ENCODE measurements at places on chromosomes 7 and 10. TPM values are rescaled to one million over a fixed set of nuclear protein-coding genes. Genes with fewer than 3 reads are reported as not detected.

Gene PTPN12
- total RNA-seq = 34.0 TPM

Gene MAPK8
- total RNA-seq = 32.3 TPM

Gene PNLIP
- total RNA-seq = not detected

Gene CALHM2
- 8.0 TPM for total RNA-seq

Gene PBLD
- total RNA-seq = 78.2 TPM

Gene DPYSL4
- 0.27 TPM for total RNA-seq

DNA sequence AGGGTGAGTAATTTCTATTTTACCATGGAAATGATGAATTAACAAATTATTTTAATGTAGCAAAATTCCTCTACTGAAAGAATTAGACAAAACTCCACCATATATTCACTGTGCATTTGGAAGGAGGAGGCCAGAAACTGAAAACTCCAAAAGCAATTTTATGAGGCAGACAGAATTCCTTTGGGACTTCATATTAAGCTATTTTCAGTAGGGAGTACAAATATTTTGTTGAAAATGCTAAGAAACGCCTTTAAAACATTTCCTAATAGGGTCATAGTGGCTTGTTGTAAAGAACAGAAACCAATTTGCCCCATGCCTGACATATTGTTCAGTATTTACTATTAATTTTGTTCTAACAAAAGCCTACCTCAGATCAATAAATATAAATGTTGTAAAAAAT is 117.8 kb downstream of the TES start:
- H3K36me3 ChIP-seq = no peaks in the 10 kb centered on the region
- no peak overlapping the region for H3K4me3 ChIP-seq
- H3K27ac ChIP-seq = no peak overlapping the region
- no peaks in the 10 kb centered on the region for H3K27me3 ChIP-seq
- DNase-seq = no peak

DNA sequence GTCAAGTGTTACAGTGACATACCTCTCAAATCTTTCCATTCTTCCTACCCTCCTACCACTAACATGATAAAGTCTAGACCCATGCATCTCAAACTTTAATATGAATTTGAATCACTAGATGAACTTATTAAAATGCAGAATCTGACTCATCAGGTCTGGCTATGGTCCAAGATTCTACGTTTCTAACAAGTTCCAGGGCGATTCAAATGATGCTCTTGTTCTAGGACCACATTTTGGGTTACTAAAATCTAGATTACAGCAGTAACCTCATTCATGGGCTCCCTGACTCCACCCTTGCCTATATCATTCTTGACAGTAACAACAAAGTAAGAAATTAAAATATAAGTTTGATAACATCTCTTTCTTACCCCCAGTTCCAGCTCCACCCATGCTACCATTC is 124.8 kb upstream of the LSM8 start:
- H3K27me3 ChIP-seq = no peaks in the 10 kb centered on the region
- H3K36me3 ChIP-seq = no peaks in the 10 kb centered on the region
- no peaks in the 10 kb centered on the region for H3K4me1 ChIP-seq
- H3K4me3 ChIP-seq = no peak overlapping the region
- no peak overlapping the region for H3K27ac ChIP-seq

DNA sequence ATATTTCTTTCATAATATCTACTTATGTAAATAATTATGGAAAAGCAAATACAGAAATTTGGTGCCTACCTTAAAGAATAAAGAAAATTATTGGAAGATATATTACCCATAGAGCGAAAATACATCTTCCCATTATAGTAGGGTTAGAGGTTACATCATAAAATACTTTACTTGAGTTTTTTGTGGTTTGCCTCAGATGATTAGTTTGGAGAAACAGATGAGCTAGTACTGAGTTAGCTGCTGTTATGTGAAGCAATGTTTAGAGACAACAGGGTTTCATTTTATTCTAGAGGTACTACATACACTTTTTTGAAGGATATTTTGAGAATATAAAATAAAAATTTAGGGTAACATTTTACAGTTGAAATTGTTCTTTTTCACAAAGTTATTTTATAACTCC is 2.9 kb upstream of the MLLT10 start:
- H3K36me3 ChIP-seq = no peaks in the 10 kb centered on the region
- H3K4me1 ChIP-seq = no peaks in the 10 kb centered on the region
- H3K27ac ChIP-seq = no peak overlapping the region
- no peak for DNase-seq

- H3K27ac ChIP-seq = no peak overlapping the region
- H3K4me1 ChIP-seq = no peaks in the 10 kb centered on the region
- no peak for DNase-seq
- H3K36me3 ChIP-seq = no peaks in the 10 kb centered on the region
Observed at GRCh38 chr7:18798088-18798906, 302.7 kb downstream of the HDAC9 start.

DNA sequence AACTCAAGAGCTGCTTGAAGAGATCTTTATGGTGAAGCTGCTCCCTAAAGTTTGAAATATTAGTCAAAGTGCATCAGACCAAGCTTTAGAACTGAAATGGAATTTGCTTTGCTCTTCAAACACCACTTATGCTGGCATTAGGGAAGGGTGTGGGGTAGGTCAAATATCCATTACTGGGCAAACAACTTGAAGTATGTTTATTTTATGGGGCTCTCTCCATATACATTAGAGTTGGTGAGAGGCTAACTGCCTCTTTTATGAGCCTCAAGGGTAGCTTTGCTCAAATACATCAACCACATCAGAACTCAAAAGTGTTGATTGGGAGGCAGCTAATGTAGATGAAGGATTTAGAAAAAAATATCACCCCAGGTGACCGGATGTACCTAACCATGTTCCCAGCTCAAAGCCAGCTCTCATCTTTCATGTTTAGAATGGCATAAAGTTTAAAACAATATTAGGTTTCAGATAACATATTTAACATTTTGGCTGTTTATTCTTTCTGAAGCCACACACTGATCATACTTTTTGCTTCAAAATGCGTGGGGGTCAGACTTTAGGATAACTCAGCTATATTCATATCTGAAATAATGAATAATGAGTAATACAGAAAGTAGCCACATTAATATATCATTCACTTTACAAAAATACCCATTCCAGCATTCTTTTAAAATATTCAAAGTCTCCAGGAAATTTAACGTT is 318.6 kb downstream of the PTEN start:
- H3K27ac ChIP-seq = no peak overlapping the region
- H3K36me3 ChIP-seq = no peaks in the 10 kb centered on the region
- H3K4me3 ChIP-seq = no peak overlapping the region
- no peaks in the 10 kb centered on the region for H3K4me1 ChIP-seq
- no peak for DNase-seq

DNA sequence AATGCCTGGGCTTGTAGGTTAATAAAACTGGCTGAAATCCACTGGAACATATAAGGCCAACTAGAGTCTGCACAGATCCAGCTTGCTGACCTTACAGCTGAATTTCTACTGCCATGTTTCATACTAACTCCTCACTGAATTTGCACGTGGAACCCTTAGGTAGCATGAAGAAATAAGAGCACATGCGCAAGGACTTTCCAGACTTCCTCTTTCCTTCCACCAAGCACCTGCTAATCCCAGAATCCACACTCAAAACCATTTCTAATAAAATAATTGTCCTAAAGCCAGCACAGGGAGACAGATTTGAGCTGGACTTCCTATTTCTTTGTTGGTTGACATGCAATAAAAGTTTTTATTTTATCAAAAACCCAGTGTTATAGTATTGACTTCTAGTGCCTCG is 46.8 kb downstream of the NPVF start:
- H3K4me3 ChIP-seq = no peak overlapping the region
- peaks cover 3% of the 10 kb centered on the region for H3K4me1 ChIP-seq
- no peak for DNase-seq
- H3K27me3 ChIP-seq = no peaks in the 10 kb centered on the region
- no peaks in the 10 kb centered on the region for H3K36me3 ChIP-seq

DNA sequence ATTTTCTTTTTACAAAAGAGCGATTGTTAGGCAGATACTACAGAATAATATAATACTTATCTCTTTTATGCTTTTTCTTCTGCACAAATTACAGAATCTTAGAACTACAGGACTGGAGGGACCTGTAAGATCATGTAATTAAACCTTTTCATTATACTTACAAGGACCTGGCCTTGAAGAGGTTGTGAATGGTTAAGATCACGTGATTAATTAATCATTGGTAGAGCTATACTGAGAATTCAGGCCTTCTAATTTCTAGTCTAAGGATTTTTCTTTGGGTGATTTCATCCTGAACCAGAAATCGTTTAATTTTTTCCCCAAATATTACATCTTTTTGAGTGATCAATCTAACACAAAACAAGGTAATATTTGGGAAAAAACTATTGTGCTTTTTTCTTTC is 163.8 kb upstream of the SLC26A5 start:
- no peak for DNase-seq
- H3K36me3 ChIP-seq = no peaks in the 10 kb centered on the region
- no peaks in the 10 kb centered on the region for H3K27me3 ChIP-seq
- H3K4me3 ChIP-seq = no peak overlapping the region
- H3K4me1 ChIP-seq = no peaks in the 10 kb centered on the region
- no peak overlapping the region for H3K27ac ChIP-seq

GRCh38 chr7:47302560-47302959 is 279.4 kb downstream of the TNS3 start:
- no peaks in the 10 kb centered on the region for H3K4me1 ChIP-seq
- no peak for DNase-seq
- no peak overlapping the region for H3K4me3 ChIP-seq
- H3K27ac ChIP-seq = no peak overlapping the region

GRCh38 chr7:25965405-25966123 is 186.4 kb upstream of the NFE2L3 start:
- no peak overlapping the region for H3K27ac ChIP-seq
- no peak overlapping the region for H3K4me3 ChIP-seq
- DNase-seq = peak; percentile 39
- H3K36me3 ChIP-seq = no peaks in the 10 kb centered on the region
- peaks cover 9% of the 10 kb centered on the region for H3K4me1 ChIP-seq
- H3K27me3 ChIP-seq = no peaks in the 10 kb centered on the region

GRCh38 chr7:33590916-33591315 is 314.4 kb upstream of the BMPER start:
- no peak overlapping the region for H3K27ac ChIP-seq
- no peaks in the 10 kb centered on the region for H3K36me3 ChIP-seq
- H3K4me3 ChIP-seq = no peak overlapping the region
- DNase-seq = no peak
- H3K4me1 ChIP-seq = no peaks in the 10 kb centered on the region

DNA sequence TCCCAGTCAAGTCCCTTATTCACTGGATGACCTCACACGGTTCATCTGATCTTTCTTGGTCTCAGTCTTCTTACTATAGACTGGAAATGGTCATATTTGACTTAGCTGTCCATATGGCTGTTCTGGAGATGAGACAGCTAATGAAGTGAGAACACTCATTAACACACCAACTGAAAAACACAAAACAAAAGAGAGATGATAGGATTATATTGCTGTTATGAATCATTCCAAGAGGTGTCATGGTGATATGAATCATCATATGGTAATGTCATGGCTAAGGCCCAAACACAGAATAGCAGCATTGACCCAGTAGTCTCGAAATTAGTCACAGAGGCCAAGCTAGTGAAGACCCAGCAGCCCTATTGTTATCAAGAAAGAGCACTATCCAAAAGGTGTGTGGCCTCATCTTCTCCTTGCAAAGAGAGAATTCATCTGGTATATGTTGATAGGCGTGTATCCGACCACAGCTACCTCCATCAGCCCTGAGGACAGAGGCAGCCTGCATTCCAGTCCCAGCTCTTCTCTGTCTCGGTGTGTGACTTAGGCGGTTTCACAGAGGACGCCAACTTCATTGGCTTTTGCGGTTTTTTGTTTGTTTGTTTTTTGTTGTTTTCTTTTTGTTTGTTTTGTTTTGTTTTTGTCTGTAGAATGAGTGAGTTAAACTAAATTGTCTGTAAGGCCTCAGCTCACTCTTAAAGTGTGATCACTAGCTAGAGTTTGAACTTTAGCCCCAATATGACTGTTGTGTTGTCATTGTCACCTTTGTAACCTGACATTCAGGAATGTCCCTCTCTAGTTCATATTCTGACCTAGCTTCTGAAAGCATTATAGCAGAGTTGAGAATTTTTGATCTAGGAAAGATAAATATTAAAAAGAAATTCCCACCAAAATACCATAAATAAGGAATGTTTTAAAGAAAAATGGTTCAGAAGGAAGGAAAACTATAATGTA is 97.4 kb upstream of the PDCD4 start:
- peak overlapping the region; percentile 82 for H3K27ac ChIP-seq
- no peaks in the 10 kb centered on the region for H3K4me1 ChIP-seq
- DNase-seq = no peak
- no peaks in the 10 kb centered on the region for H3K36me3 ChIP-seq

GRCh38 chr7:2892549-2892948 is 48.4 kb upstream of the GNA12 start:
- H3K27ac ChIP-seq = no peak overlapping the region
- no peak for DNase-seq
- no peaks in the 10 kb centered on the region for H3K36me3 ChIP-seq
- no peaks in the 10 kb centered on the region for H3K4me1 ChIP-seq
- H3K4me3 ChIP-seq = no peak overlapping the region
- peaks cover 4% of the 10 kb centered on the region for H3K27me3 ChIP-seq

- DNase-seq = no peak
- H3K4me3 ChIP-seq = no peak overlapping the region
- H3K27me3 ChIP-seq = no peaks in the 10 kb centered on the region
- no peaks in the 10 kb centered on the region for H3K36me3 ChIP-seq
- H3K27ac ChIP-seq = peak overlapping the region; percentile 89
Observed at GRCh38 chr10:95287281-95287680, 3.5 kb downstream of the PDLIM1 start.

GRCh38 chr7:87330316-87330715 is 15.1 kb upstream of the CROT start:
- peaks cover 4% of the 10 kb centered on the region for H3K4me1 ChIP-seq
- H3K27ac ChIP-seq = no peak overlapping the region
- no peak for DNase-seq
- H3K27me3 ChIP-seq = no peaks in the 10 kb centered on the region
- H3K36me3 ChIP-seq = no peaks in the 10 kb centered on the region

- no peak overlapping the region for H3K4me3 ChIP-seq
- no peaks in the 10 kb centered on the region for H3K4me1 ChIP-seq
- DNase-seq = no peak
- H3K27me3 ChIP-seq = no peaks in the 10 kb centered on the region
- no peak overlapping the region for H3K27ac ChIP-seq
Observed at GRCh38 chr10:98463016-98463415, 16.3 kb upstream of the HPS1 start.

DNA sequence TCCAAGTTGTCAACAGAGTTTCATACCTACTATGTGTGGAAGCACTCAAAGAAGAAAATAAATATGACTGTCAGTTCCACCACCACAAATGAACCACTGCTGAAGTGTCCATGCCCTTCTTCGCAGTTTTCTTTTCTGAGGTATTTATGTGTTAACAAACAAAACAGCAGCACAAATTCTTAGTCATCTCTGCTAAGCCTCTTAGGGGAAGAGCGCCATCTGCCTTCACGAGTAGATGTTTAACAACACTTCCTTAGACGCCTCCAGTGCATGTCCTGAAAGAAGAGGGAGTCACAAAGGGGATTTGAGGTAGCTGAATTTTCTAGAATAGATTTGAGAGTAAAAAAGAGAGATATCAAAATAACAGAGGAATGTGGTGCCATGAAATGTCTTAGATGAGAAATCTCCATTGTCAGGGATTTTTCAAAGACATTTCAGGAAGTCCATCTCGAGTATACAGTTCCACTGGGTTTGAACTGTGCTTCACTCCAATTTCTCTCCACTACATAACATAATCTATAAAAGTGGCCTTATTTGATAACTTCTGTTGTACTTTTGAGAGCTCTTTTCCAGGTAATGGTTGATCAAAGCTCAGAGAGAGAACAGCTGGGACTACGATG is 775.3 kb upstream of the POM121L12 start:
- H3K27me3 ChIP-seq = no peaks in the 10 kb centered on the region
- no peak overlapping the region for H3K4me3 ChIP-seq
- no peak overlapping the region for H3K27ac ChIP-seq

- no peaks in the 10 kb centered on the region for H3K27me3 ChIP-seq
- H3K27ac ChIP-seq = no peak overlapping the region
- DNase-seq = no peak
- no peaks in the 10 kb centered on the region for H3K4me1 ChIP-seq
- no peaks in the 10 kb centered on the region for H3K36me3 ChIP-seq
Observed at GRCh38 chr7:68717176-68717575, 881.1 kb upstream of the AUTS2 start.
